ENCODE measurements at places on chromosomes 5 and 9.
A peak's percentile ranks its signal among the peaks of the same experiment; 100 is the strongest.

DNA sequence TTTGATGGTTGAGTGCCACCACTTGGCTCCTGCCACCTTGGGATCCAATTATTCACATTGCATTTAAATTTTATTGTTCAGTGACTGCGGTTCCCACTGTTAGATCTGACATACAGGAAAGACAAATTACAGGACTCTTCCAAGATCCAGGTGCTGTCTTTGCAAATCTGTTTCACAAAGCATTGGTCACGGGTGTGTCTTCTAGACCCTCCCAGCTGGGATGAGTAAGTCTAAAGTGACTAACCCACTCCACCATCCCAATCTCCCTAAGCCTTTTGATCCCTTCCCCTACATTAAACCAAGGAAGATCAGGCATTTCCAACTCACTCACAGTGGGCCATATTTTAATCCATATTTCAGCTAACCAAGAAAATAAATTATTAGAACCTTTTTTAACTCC, 1016.3 kb upstream of the CTNND2 start:
- DNase-seq: no peak

GRCh38 chr9:131006601-131007000, 2.4 kb upstream of the LAMC3 start:
- no peak for DNase-seq

DNA sequence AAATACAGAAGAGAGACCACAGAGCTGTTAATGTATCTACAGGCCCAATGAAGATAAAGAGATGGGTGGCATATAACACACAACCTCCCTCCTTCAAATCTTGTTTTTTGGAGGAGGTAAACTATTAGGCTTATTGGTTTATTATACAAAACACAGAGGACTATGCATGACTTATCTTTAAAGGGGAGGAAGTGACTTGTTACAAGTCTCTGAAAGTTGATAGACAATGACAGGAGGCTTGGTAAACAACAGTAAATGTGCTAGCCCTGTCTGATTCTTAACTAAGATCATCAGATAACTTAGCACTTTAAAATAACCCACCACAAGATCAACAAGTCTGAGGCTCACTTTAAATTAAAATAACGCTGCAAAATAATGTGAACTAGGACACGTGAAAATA, 219.0 kb downstream of the MLLT3 start:
- no peak for DNase-seq

- no peak for DNase-seq
These were observed 20.0 kb downstream of the SLC30A5 start for GRCh38 chr5:69113851-69114250.

GRCh38 chr5:178996156-178996555, 1.0 kb upstream of the GRM6 start:
- no peak for DNase-seq

- DNase-seq: no peak
These were observed 826.8 kb downstream of the EFNA5 start for GRCh38 chr5:106843812-106844416.

DNA sequence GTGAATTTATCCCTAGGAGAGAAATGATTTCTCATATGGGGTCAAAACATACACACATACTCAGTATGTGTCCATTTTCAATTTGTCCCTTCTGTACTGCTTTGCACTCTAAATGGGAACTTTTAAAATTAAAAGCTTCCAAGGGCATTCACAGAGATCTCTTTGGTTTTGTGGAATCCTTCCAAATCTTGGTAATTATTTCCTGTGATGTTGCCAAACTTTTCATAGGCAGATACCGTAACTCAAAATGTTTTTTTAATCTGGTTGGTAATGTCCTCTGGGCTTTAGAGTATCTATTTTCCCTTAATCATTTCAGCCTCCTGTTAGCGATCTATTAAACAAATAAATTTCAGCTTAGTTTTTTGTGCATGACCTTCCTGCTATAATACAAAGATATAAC, 282.4 kb downstream of the ARHGEF28 start:
- no peak for DNase-seq

DNA sequence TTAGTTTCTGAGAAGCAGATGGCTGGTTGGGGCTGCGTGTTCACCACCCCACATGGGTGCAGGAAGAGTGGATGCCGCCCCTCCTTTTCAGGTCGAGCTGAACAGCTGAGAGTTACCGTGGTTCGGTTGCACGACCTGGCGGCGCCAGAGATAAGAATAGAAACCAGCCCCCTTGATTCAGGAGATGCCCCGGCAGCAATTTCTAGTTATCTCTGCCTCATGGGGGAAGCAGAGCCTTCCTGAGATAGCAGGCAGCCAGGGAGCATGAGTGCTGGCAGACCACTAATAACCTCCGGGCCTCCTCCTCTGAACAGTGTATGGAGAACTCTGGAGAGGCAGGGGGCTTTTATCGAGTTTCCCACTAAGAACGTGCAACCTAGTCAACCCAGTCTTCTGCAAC, 177.8 kb downstream of the NSG2 start:
- peak; percentile 89 for DNase-seq

DNA sequence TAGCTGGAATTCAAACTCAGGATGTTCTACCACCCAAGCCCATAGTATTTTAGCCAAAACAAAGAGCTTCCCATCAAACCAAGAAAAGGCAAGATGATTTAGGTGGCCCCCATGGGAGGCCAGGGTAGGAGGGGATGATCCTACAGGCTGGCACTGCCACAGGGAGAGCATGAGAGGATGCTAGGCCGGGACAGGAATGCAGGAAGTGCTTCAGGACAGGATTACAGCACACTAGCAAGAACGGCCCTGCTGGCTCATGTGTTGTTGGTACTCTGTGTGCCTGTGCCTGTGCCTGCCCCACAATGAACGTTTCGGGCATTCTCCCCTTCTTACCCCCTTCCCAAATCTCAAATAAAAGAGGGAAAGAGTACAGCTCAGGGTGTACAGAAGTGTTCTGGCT, 110.7 kb upstream of the TRIM32 start:
- no peak for DNase-seq
